ENCODE measurements at places on chromosomes 11 and 22.

DNA sequence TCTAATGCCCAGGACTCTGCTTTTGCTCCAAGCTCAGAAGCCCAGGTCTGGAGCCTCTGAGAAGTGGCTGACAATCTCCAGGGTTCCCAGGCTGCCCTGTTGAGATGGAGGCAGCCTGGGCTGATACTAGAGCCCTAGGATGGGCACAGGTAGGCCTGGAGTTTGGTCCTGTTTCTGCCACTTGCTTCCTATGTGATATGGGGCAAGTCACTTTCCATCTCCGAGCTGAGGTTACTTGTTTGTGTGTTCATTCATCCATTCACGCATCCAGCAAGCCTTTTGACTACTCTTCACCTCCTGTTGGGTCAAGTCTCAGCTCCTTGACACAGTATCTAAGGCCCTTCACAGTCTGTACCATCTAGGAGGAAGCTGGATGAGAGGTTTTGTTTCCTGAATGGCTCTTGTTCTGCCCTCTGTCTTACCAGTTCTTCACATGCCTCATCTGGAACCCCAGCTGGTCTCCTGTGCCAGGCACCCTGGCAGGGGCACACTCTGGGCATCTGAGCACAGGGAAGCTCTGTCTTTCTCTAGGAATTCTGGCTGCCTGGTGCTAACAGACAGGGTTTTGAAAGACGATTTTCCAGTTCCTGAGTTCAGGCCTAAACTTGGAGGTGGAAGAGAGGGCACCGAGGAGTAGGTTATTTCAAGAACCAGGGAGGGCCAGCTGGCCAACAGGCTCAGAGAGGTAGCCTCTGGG lies 53.2 kb upstream of the AMPD3 start:
- no peak for DNase-seq

- DNase-seq: no peak
These were observed 178.6 kb upstream of the NARS2 start for GRCh38 chr11:78753297-78753696.

- DNase-seq: no peak
These were observed 208.1 kb upstream of the TENM4 start for GRCh38 chr11:79648766-79649520.

DNA sequence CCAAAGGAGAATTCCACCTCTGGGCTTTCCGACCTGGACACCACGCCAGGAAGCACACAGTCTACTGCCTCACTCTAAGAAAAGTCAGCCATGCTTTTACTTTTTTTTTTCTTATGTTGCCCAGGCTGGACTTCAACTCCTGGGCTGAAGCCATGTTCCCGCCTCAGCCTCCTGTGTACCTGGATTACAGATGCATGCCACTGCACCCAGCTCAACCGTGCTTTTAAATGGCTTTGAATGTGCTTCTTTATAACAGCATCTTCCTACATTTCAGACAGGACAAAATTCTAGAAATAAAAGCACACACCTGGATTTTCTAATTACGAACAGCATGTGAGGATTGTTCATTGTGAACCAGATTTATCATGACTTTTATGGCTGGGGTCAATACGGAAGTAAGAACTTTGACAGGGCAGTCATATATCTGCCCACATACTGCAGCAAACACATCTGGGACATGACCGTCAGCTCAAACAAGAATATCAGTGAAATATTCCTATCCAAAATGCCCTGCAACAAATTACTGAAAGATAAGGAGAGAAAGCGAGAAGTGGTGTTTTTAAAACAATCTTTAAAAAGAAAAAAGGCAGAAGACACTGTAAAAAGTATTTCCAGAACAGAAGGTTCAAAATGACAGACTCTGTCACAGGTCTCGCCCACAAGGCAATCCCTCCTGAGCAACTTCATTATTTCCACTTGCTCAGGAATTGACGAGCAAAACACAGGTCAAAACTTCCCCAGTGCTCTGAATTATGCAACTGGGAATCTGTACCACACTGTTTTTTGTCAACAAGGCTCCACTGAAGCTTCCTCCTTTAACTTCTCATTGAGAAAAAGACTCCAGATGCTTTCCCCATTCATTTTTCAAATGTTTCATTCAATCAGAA lies 42.1 kb downstream of the PACSIN2 start:
- DNase-seq: no peak

DNA sequence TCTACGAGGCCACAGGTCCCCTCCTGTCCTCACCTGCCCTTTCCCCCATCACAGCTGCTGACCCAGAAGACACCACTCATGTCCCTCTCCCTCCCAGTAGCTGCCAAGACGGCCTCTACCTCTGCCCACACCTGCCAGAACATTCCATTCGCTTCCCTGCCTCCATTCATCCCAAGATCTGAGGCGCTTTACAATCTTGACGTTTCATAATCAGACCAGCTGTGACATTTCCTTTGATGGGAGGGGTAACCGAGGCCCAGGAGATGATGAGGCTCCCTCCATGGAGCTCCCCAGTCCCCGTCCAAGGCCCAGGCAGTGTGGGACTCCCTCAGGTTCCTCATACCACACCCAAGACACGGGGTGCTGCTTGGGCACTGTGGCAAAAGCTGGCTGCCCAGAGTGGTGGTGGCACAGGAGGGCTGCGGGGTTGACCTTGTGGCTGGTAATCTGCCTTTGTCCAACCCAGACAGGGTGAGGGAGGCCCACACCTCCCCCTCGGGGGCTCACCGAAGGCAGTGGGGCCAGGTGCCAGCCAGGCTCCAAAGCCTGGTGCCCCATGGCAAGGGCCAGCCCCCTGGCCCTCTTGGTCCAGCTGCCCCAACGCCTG lies 17.3 kb downstream of the PHLDA2 start:
- no peak for DNase-seq

All from neural progenitor cell (in vitro differentiated cells).